ENCODE measurements at places on chromosomes 1 and 21.

DNA sequence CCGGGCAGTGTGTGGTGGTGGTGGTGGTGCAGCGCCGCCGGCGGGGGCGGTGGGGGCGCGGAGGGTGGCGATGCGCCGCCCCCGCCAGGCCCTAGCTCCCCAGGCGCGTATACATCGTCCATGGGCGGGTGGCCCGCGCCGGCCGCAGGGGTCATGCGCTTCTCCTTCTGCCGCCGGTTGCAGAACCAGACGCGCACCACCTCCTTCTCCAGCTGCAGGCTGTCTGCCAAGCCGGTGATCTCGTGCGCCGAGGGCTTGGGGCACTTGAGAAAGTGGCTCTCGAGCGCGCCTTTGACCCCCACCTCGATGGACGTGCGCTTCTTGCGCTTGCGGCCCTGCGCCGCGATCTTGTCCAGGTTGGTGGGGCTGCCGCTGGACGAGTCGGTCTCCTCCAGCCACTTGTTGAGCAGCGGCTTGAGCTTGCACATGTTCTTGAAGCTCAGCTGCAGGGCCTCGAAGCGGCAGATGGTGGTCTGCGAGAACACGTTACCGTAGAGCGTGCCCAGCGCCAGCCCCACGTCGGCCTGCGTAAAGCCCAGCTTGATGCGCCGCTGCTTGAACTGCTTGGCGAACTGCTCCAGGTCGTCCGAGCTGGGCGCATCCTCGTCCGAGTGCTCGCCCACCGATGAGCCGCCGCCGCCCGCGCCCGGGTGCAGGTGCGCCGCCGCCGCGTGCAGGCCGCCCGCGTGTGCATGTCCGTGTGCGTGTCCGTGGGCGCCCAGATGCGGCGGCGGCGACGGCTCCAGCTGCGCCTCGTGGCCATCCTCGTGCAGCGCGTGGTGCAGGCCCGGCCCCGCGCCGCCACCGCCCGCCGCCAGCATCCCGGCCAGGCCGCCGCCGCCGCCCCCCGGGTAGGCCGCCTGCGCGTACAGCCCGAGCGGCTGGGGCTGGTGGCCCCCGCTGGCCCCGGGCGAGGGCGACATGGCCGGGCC is 926 bp downstream of the POU3F1 start:
- no peak for DNase-seq

- no peak for DNase-seq
These were observed 155.1 kb upstream of the CAMK1G start for GRCh38 chr1:209428241-209428921.

DNA sequence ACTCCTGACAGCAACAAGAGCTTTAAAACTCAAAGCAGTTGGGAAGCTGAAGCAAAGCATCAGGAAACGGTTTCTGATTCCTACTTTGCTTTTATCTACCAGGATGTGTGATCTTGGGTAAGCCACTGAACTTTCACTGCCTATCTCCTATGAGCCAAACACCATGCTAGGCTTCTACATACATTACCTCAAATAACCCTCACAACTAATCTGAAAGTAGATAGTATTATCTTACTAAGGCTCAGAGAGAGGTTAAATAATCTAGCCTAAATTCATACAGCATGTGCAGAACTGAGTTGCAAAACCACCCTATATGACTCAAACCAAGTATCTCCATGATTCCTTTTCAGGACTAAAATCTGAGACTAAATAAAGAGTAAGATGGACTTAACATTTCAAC is 83.8 kb downstream of the EVI5 start:
- no peak for DNase-seq

GRCh38 chr1:85148524-85149250 is 52.1 kb downstream of the SYDE2 start:
- no peak for DNase-seq

- DNase-seq, result no peak
These were observed 89.2 kb upstream of the MARK1 start for GRCh38 chr1:220438741-220439140.

- peak; percentile 76 for DNase-seq
These were observed 5.3 kb downstream of the SLAMF7 start for GRCh38 chr1:160744199-160744851.

GRCh38 chr1:117113199-117113598 is 8.3 kb downstream of the TRIM45 start:
- no peak for DNase-seq

DNA sequence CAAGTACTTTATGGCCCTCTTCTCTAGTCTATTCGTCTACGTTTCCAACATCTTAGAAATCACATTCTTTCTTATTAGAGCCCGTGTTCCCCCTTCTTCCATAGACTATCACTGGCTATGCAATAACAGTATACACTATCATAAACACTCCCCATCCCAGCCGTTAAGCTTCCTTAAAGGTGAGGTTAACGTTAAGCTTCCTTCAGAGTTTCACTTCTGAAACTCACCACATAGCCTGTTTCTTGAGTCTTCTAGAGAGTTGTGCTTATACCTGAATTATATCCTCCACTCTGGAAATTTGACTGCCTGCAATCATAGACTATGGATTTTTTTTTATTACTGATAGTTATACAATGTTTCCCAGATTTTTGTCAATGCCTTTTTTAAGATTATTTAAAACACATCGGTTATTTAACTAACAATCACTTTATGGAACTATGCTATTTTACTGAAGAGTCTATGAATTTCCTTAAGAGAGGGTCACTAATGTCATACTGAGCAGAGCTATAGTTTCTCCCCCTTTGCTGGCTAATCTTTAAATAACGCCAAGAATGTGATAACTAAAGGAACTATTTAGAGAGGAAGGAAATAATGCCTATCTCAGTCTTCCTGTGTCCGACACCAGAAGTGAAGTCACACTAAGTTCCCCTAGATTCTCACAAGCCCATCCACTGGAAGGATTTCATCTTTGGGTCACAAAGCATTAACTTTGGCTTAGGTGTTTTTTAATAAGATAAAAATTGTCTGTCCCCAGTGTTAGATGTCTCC is 16.8 kb downstream of the FCER1A start:
- no peak for DNase-seq

- no peak for DNase-seq
These were observed 1588.9 kb downstream of the KCNT2 start for GRCh38 chr1:195019385-195019784.

DNA sequence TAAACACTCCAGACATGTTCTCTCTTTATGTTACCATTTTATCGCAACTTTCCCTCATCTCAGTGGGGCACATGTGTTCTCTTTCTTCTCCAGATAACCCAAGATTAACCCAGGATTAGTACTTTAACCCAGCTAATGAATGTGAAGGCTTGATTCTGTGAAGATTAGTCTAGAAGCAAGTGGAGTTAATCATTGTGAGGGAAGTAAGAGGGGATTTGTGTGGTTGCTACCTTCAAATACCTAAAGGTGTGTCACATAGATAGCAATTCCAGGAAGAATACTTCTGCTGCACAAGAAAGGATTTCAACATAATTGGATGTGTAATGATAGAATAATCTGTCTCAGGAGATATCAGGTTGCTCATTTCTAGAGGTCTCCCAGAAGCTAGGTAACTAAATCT is 327.1 kb downstream of the PBX1 start:
- no peak for DNase-seq

GRCh38 chr1:118104951-118105350 is 80.1 kb downstream of the SPAG17 start:
- no peak for DNase-seq

GRCh38 chr1:50538476-50538875 is 115.2 kb upstream of the DMRTA2 start:
- DNase-seq, result no peak

DNA sequence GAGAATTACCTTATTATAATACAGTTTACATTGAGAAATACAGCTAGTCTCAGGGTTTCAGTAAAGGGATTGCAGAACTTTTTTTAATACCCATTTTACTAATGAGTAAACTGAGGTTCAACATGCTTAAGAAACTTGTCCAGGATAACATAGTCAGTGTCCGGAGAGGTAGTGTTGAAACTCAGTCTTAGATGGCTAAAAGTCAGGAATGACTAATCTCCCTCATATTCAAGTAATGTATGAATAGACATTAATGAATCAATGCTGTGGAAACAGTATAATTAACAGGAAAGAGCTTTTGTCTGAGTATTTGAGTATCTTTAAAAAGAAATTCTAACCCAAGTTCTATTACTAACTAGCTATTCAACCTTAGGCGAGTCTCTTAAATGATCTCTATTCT is 397.6 kb downstream of the PLA2G4A start:
- no peak for DNase-seq

DNA sequence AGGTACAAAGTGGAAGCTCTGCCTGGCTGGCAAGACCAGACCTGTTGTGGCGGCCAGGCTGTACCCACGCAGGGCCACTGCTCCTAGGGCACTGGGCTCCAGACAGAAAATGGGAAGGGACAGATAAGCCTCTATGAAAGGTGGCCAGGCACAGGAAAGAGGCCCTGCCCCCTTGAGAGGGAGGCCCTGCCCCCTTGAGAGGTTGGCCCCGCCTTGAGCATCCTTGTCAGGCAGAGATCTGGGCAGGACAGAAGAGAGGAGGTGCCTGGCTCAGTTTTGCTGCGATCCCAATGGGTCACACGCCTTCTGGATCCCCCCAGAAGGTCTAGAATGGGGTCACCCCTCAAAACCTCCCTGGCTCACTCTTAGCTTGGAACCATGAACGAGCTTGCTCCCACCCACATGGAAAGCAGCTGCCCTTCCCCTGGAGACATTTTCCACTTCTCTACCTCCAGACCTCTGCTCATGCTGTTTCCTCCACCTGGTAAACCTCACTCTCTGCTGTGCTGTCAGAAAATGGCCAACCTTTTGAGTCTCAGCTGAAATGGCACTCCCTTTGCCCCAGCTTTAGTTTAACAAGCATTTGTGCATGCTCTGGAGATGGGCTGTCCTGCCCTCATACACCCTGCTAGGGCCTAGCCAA is 17.5 kb upstream of the ECE1 start:
- no peak for DNase-seq

DNA sequence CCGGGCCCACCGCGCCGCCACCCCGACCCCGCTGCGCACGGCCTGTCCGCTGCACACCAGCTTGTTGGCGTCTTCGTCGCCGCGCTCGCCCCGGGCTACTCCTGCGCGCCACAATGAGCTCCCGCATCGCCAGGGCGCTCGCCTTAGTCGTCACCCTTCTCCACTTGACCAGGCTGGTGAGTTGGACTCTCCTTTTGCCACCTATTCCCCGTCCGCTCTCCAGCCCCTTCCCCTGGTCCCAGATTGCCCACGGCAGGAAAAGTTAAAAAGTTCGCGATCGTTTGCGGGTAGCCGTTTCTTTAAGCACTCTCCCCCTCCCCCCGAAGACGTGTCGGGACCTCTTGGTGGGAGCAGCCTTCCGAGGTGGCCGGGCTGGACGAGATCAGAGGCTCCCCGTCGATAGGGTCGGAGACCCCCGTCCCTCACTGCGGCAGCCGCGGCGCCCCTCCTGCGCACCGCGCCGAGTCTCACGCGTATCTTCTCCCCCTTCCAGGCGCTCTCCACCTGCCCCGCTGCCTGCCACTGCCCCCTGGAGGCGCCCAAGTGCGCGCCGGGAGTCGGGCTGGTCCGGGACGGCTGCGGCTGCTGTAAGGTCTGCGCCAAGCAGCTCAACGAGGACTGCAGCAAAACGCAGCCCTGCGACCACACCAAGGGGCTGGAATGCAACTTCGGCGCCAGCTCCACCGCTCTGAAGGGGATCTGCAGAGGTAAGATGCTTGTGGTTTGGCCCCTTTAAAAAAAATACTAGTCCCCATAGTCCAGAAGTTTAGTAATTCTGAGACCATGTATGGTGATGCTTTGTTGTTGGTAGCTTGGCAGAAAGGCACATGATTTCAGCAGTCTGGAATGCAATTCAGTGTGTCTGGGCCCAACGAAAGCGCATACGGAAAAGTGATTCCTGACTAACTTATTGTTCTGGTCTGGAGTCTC is 576 bp downstream of the CCN1 start:
- peak; percentile 24 for DNase-seq

DNA sequence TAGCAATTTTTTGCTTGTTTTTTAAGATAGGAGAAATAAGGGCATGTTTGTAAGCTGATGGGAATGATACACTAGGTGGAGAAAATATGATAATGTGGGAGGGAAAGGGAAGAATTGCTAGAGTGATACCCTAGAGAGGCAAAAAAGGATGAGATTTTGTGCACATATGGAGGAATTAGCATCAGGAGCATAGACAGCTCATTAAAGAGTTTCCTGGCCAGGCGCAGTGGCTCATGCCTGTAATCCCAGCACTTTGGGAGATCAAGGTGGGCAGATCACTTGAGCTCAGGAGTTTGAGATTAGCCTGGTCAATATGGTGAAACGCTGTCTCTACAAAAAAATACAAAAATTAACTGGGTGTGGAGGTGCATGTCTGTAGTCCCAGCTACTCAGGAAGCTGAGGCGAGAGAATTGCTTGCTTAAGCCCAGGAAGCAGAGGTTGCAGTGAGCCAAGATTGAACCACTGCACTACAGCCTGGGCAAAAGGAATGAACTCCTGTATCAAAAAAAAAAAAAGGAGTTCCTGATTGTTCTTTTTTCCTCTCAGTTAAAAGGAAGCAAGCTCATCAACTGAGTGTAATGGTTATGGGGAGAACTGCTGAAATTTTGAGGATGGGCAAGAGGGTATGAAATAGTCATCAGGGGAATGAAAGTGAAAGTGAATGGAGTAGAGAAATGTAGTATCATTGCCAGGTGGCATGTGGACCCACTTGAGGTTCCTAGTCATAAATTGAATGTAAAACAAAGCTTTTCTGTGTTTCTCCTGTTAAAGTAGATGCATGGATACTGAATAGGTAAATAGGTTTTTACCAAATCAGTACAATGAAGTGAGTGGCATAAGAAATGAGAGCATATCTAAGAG is 35.5 kb downstream of the SH3GLB1 start:
- DNase-seq, result no peak

DNA sequence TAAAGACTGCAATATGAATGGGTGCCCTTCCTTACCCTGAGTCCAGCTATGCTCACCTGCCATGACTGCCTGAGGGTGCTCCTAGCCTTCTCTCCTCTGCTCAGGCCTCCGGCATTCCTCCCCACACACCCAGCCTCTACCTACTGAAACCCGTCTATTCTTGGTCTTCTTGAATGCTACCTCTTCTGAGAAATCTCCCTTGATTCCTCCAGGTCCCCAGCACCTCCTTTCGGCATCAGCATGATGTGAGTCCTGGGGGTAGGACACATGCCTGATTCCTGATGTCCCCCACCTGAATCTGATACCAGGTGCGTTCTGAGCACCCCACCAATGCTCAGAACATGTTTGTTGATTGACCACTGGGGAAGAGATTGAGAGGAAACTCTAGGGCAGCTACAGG is 8.6 kb downstream of the LDLRAD1 start:
- DNase-seq, result no peak

DNA sequence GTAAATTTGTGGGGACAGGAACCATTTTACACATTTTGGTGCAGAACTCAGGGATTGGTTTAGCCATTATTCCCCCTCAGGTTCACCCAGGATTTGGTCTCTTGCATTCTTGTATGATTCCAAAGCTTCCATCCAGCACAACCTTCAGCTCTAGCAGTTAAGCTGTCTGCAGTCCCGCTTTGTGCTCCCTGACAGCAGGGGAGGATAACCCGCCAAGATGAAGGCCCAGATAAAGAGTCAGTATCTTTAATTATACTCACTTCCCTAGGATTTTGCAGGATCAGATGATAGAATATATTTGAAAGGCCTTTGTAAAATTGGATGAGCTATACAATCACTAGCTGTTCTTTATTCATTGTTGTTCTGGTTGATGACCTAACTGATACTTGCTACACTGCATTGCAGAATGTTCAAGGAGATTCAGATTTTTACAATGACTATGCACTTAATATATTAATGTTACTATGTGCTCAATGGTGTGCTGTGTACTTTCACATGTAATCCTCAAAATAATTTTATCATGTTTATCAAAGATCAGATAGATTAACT is 49.8 kb downstream of the SLC16A1 start:
- DNase-seq, result no peak
